ENCODE measurements at places on chromosomes 5 and 9. TPM values are rescaled to one million over a fixed set of nuclear protein-coding genes. Genes with fewer than 3 reads are reported as not detected.

DNA sequence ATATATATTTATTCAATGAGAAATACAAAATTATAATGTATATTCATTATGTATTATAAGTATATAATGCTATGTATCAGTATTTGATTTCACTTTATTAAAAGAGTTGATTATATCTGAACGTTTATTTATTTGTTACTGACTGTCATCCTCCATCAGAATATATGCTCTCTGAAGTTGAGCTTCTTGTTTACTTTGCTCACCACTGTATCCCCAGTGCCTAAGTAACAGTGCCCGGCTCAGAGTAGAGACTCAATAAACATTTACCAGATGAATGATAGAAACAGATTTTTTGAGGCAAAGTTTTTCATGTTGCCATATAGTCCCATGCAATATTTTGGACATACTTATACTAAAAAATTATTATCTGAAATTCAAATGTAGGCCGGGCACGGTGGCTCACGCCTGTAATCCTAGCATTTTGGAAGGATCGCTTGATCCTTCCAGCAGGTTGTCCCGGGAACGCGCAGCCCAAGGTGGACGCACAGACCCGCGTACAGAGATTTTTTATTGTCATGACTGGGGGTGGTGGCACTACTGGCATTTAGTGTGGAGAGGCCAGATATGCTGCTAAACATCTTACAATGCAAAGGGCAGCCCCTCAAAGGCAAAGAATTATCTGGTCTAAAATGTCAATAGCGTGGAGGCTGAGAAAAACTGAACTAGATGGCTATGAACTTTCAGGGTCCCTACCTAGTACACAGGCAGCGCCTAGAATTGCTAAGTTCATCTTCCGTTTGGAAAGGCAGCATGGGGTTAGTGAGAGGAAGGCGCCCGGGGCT, 761 bp upstream of the DNAJC25 start:
- no peak for DNase-seq

DNA sequence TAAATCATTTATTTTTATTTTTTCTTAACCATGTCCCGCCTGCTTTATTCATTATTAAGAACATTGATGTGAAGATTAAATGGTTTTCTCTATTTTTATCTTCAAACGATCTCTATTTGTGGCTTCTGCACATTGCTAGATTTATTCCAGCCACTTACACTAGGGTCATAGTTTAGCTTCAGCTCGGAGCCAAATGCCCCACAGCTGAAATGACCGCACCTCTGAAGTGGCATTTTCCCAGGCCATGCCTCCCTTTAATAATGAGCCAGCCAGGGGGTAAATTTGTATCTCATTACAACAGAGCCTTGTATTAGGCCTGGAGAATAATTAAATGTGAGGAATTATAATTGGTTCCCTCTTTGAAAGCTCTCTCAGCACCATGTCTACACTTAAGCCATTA, 89.4 kb downstream of the DOCK8 start:
- no peak for DNase-seq

- no peak for DNase-seq
These were observed 193.5 kb upstream of the FTMT start for GRCh38 chr5:121658221-121658620.

DNA sequence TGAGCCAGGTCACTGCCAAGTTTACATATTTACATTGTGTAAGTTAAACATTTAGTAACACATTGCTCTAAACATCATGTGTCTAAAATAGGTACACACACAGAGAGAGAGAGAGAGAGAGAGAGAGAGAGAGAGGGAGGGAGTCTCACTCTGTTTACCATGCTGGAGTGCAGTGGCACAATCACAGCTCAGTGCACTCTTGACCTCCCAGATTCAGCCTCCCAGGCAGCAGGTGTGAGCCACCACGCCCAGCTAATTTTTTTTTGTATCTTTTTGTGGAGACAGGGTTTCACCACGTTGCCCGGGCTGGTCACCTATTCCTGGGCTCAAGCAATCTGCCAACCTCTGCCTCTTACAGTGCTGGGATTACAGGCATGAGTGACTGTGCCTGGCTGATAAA, 1045.3 kb downstream of the TLE1 start:
- no peak for DNase-seq

GRCh38 chr5:170252109-170252508, 19.3 kb downstream of the C5orf58 start:
- no peak for DNase-seq

DNA sequence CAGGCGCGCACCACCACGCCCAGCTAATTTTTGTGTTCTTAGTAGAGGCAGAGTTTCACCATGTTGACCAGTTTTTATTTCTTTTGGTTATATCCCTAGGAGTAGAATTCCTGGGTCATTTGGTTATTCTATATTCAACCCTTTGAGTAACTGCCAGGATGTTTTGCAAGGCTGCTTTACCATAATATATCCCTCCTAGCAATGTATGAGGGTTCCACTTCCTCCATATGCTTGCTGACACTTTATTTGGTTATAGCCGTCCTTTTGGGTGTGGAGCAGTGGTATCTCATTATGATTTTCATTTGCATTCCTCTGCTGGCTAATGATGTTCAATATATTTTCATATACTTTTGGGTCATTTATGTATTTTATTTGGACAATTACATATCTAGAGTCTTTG, 81.2 kb downstream of the RAB24 start:
- no peak for DNase-seq

- no peak for DNase-seq
These were observed 205.5 kb upstream of the EFNA5 start for GRCh38 chr5:107876261-107876660.

- no peak for DNase-seq
These were observed 107.4 kb downstream of the TMEM174 start for GRCh38 chr5:73280386-73280785.

DNA sequence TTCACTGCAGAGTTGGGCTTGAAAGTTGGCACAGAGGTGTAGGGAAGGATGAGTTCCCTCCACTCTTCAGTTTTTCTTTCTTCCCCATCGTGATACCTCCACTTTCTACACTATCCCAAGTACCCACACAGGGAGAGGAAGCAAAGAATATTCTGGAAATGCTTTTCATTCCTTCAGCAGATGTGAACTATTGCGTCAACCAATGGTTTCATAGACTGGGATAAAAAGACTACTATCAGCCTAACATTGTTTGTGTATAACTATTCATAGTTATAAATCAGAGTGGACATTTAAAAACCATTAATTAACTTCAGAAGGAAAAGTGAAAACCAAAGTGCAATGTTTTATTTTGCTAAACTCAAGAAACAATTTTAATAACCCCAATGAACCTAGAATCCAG, 63.6 kb upstream of the MAMDC2 start:
- no peak for DNase-seq

DNA sequence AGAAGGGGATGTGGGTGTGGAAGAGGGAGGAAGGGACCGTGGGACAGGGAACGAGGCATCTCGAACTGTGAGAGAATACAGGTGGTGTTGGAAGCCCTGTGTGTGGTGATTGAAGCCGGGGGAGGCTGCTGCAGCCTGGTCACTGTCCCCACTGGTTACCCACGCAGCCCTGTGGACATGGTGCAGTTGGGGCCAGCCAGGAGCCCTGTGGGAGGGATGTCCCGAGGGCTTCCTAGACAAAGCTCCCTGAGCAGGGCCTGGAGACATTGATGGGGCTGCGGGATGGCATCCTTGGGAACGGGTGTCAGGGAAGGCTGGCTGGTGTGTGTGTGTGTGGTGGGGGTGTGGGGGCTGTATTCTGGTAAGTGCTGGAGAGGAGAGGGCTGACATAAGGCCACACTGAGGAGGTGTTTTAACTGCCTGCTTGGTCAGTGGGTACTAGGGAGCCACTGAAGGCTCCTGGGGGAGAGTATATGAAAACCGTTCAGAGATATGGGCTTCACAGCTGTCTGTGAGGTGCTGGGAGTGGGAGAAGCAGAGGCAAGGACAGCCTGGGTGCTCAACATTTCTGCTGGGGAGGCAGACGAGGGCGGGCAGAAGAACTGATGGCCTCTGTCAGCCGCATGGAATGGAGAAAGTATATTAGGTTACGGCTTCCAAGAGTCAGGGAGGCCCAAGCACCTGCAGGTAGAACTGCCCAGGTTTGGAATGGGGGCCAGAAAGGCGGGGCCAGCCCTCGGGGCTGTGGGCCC, 20.0 kb downstream of the WNK2 start:
- DNase-seq = no peak

- no peak for DNase-seq
These were observed 49.3 kb downstream of the DNAJC21 start for GRCh38 chr5:34978681-34979080.

DNA sequence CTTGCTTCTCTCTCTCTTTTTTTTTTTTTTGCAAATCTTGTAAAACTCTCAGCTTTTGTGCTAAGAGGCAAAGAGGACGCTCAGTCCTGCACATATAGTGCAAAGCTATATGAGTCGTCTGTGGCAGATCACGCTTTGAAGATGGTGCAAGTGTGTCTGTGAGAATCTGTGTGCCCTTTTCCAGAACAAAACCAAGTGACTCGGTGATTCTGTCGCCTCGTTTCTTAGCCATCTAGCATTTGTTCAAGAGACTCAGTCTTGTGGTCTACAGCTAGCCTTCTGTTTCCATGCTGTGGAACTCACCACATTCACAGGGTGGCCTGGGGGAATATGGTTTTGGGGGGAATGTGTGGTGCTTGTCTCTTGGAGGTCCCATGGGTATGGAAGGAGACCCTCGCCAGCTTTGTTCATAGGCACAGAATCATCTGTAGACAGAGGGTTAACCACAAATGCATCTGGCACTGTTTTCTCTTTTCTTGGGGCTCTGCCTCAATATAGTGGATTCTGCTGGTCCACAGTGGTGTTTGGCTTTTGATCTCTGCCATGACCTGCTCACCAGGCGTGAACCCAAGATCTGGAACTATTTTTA, 82.1 kb downstream of the C9orf152 start:
- DNase-seq = no peak

DNA sequence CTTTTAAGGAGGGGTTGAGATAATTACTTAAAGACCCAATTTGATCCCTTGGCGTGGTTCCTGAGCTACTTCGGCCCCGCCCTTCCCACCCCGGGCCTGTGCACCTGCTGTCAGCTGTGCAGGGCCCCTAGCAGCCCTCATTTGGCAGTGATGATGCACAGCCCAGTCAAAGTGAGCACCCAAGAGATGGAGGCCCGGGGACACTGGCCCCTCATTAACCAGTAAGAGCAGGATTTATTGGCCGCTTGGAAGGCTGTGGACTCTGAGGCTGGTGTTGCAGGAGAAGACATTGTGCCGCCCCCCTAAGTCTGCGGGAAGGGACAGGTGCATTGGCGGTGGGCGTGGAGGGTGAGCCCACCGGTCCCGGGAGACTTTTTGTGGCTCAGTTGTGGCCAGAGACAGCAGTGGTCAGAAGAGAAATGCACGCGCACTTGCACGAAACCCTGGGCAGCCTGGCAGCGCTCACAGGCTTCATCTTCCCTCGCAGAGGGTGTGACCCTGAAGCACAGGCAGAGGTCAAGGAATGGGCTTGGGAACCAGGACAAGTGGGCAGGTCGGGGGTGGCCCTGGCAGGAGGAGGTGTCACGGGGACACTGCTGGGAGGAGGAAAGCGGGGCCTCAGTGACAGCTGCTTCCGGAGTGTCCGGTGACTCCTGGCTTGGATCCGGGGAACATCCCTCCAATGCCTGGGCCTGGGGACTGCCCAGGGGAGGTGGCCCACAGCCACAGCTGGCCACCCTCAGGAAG, 74.0 kb upstream of the RXRA start:
- no peak for DNase-seq

- no peak for DNase-seq
These were observed 123.6 kb upstream of the PTCH1 start for GRCh38 chr9:95640336-95640735.

GRCh38 chr9:117718701-117719100, 14.5 kb downstream of the TLR4 start:
- no peak for DNase-seq

- DNase-seq = no peak
These were observed 67.7 kb downstream of the TENT4A start for GRCh38 chr5:6780802-6781391.

GRCh38 chr5:59158165-59158564, 575.3 kb downstream of the RAB3C start:
- DNase-seq = no peak

GRCh38 chr5:131264451-131265099, 722 bp downstream of the CDC42SE2 start:
- no peak for DNase-seq

- no peak for DNase-seq
These were observed 188.3 kb downstream of the ARHGEF28 start for GRCh38 chr5:73814233-73814846.

- no peak for DNase-seq
These were observed 39.2 kb upstream of the HAND1 start for GRCh38 chr5:154517181-154517580.

- no peak for DNase-seq
These were observed 295.9 kb downstream of the NFIB start for GRCh38 chr9:14018081-14018480.

DNA sequence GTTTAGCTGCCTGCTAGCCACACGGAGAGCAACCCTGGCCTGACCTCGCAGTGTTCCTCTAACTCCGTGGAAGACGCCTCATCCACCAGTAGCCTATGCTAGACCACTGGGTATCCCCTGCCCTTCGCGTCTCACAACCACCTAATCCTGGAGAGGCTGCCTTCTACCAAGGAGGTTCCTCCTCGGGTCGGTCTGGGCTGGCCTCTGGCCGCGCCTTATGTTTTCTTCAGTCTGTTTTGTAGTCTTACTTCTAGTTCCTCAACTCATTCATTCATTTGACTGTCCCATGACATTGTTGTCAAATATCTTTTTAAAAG, 1.6 kb upstream of the TPM2 start:
- DNase-seq = no peak

Gene TXNDC8
- total RNA-seq = not detected

Gene LCN15
- total RNA-seq = not detected

Gene ZFP2
- not detected for total RNA-seq

Gene RASEF
- total RNA-seq = not detected

Gene ARSI
- total RNA-seq = not detected

Gene SH3GLB2
- total RNA-seq = 59.9 TPM

Gene DMRTA1
- total RNA-seq = not detected

Gene NAIP
- total RNA-seq = 3.5 TPM

Gene FCHSD1
- 20.6 TPM for total RNA-seq

Gene GPR151
- total RNA-seq = not detected

Gene LRRC70
- 0.74 TPM for total RNA-seq
